ENCODE measurements at places on chromosomes 1 and 21. TPM values are rescaled to one million over a fixed set of nuclear protein-coding genes. Genes with fewer than 3 reads are reported as not detected.

SPRR2G gene
- total RNA-seq: not detected

NIT1 gene
- 22.2 TPM for total RNA-seq

UBIAD1 gene
- 4.6 TPM for total RNA-seq

LMOD1 gene
- 3.5 TPM for total RNA-seq

ACOT11 gene
- total RNA-seq: 4.0 TPM

TMED5 gene
- total RNA-seq: 47.0 TPM

BLACAT1 gene
- not detected for total RNA-seq

KCNQ4 gene
- not detected for total RNA-seq

RRAGC gene
- total RNA-seq: 19.3 TPM
